ENCODE measurements at places on chromosomes 13 and 19.

- DNase-seq = no peak
Observed at GRCh38 chr13:109704771-109705635, 81.4 kb downstream of the IRS2 start.

GRCh38 chr13:46213242-46213641 lies 1.5 kb downstream of the LRRC63 start:
- no peak for DNase-seq

DNA sequence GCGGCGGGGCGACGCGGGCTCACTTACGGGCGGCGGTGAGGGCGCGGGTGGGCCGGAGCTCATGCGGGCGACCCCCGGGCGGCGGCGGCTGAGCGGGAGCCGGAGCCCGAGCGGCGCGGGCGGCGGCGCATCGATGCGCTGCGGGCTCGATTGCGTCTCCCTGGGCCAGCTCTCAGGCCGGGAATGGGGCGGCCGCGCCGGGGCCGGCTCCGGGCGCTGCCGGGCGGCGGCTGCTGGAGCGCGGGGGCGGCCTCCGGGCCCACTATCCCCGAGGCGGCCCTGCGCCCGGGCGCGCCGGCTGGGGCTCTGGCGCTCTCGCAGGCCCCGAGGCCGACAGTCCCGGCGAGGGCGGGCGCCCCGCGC lies 1.4 kb upstream of the TSHZ3 start:
- DNase-seq = peak; percentile 31

- no peak for DNase-seq
Observed at GRCh38 chr13:52053460-52053859, 29.0 kb downstream of the UTP14C start.

GRCh38 chr19:9018163-9018875 lies 8.1 kb upstream of the MUC16 start:
- DNase-seq = no peak

DNA sequence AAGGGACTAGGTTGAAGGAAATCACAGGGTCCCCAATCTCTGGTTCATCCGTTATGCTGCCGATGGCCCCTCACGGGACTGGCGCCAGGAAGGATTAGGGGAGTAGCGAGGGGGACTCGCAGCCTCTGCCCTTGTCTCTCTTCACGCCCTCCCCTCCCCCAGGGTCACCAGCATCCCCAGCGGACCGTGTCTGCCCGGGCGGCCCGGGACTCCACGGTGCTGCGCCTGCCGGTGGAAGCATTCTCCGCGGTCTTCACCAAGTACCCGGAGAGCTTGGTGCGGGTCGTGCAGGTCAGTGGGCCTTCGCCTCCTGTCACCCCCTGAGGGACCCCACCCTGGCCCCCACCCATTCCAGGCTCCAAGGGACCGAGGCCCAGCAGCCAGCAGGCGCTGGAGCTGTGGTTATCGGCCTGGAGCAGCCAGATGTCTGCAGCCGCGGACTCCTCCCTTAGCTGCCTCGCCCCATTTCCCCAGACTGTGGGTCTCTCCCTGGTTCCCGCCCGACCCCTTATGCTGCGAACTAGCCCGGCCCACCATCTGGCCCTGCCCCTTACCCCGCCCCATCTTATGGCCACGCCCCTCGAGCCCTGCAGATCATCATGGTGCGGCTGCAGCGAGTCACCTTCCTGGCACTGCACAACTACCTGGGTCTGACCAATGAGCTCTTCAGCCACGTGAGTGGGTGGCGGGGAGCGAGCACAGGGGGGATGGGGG lies 5.4 kb downstream of the PNPLA6 start:
- no peak for DNase-seq

DNA sequence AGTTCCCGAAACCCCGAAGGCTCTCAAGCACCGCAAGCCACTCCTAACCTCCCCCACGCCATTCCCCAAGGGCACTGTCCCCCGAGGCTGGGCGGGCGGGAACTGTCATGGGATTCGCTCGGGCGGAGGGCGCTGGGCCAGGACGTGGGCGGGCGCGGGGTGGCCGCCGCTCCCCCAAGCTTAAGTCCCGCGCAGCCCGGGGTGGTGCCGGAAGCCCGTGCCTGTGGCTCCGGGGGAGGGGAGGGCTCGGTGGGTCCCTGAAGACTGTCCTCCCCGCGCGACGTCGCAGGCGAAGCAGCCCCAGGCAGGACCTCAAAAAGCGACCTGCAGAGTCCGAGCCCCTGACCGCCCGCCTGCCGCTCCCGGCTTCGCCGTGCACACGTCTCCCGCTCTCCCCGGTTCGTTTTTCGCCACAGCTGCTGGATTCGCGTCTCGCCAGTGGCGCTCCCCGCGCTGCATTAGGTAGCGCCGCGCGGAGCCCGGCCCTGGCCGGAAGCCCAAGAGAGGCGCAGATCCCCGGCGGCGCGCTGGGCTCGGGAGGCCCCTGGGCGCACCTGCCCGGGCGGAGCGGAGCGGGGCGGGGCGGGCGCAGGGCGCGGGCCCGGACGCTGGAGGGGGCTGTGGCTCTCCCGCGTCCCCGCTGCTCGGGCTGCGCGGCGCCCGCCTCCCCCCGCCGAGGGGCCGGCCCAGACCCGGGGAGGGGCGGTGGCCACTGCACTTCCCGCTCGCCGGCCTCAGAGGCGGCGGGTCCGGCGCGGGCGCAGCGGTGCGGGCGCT lies at the start of gene FARP1:
FARP1 (plus strand) TSS at position 715 of the 777 bp plus-strand sequence. CDS start 70,149 bp downstream, outside the sequence.
- DNase-seq = peak; percentile 58

GRCh38 chr19:32302778-32303177 lies 42.6 kb upstream of the ZNF507 start:
- DNase-seq = no peak

GRCh38 chr13:110268061-110268460 lies 38.9 kb downstream of the COL4A1 start:
- no peak for DNase-seq

DNA sequence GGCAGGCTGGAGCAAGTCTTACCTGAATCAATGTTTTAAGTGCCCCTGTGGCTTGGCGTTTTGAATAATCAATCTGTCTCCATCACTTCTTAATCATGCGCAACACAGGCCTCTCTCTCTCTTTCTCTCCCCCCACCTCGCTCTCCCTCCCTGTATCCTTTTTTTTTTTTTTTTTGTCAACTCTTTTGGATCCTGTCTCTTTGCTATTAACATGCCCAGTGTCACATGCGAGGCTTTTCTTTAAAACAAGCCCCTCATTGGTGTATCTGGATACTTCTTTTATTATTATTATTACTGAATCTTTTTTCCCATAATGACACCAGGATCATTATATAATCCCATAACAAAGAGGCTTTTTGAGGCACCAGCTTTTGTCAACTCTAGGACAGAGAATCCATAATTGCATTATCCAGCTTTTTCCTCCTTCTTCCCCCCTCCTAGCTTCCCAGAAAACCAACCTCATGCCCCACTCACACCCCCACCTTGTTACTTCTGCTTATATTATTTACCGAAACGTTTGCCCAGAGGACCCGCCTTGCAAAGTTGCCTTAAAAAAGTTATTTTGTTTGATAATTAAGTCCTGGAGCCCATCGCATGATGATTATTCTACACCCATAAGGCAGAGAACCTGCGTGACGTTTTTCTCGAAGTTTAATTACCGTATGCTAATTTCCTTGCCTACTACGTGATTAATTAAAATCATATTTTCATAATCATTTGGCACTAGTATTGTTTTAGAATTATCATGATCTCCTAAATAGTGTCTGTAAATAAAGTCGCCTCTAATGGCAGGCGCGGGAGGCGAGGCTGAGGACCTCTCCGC lies 148.1 kb upstream of the ZNF536 start:
- DNase-seq = no peak

DNA sequence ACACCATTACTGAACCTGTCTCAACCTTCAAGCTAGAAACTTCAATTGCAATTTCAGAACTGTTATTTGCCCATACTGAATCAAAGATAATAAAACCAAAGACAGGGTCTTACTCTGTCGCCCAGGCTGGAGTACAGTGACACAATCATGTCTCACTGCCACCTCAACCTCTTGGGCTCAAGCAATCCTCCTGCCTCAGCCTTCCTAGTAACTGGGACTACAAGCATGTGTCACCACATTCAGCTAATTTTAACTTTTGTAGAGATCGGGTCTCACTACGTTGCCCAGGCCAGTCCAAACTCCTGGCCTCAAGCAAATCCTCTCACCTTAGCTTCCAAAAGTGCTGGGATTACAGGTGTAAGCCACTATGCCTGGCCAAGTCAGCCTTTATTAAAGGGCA lies 143.4 kb downstream of the DIAPH3 start:
- DNase-seq = no peak

DNA sequence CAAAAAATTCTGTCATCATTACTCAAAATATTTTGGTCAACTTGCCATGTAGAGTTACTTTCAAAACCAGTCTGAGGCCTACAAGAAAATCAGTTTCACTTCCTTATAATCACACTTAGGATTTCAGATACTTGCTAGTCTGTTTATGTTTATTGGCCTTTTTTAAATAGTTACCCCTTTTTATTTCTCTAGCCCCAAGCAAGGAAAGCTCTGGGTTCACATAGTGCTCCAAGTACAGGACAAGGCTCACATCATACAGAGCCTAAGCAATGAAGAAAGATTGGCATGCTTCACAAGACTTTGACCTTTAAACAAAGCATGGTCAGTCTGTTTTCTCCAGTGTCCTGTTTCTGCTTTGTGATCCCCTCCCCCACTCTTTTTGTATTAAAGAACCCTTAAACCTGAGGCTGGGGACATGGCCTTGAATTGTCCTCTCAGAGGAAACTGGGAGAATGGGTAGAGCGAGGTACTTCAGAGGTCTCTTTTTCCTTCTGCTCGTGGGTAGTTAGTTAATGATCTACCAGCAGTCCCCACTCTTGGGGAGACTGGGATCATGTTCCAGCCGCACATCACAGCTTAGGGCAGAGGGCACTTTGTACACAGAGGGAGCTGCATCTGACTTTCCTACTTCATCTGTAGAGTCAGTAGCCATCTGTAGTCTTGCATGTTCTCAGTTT lies 30.7 kb downstream of the CEACAM1 start:
- DNase-seq = no peak

- no peak for DNase-seq
Observed at GRCh38 chr19:30385666-30386065, 13.5 kb downstream of the ZNF536 start.

DNA sequence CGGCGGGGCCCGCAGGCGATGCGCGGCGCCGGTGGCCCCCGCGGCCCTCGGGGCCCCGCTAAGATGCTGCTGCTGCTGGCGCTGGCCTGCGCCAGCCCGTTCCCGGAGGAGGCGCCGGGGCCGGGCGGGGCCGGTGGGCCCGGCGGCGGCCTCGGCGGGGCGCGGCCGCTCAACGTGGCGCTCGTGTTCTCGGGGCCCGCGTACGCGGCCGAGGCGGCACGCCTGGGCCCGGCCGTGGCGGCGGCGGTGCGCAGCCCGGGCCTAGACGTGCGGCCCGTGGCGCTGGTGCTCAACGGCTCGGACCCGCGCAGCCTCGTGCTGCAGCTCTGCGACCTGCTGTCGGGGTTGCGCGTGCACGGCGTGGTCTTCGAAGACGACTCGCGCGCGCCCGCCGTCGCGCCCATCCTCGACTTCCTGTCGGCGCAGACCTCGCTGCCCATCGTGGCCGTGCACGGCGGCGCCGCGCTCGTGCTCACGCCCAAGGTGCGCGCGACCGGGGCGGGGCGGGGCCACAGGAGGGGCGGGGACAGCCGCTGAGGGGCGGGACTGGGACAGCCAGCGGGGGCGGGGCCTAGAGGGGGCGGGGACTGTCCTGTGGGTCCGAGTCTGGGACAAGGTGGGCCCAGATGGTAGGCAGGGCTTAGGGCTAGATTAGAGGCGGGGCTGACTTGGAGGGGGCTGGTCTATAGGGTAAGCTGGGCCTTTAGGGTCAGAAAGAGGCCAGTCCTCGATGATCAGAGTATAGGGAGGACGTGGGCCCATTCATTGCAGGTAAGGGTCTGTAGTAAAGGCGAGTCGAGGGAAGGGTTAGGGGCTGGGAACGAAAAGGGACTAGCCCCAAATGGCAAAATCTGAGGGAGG lies 5.1 kb downstream of the GRIN2D start:
- DNase-seq = peak; percentile 92

GRCh38 chr19:574658-575526 lies 2.5 kb downstream of the BSG start:
- no peak for DNase-seq

- DNase-seq = no peak
Observed at GRCh38 chr13:101554420-101555125, 102.1 kb downstream of the ITGBL1 start.

DNA sequence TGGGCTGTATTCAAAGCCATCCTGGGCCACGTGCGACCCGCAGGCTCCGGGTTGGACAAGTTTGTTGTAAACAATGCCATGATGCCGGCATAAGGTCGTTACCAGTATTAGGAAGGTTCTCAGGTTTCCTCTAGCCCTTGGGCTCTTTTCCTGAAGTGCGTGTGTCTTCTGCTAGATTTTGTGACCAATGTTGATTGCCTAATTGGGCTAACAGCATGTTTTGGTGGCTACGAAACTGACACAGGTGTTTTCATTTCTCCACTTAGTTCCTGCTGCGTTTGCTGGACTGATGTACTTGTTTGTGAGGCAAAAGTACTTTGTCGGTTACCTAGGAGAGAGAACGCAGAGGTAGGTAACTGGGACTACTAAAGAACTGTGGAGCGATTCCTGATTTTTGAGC lies 20.3 kb downstream of the ALOX5AP start:
- no peak for DNase-seq

DNA sequence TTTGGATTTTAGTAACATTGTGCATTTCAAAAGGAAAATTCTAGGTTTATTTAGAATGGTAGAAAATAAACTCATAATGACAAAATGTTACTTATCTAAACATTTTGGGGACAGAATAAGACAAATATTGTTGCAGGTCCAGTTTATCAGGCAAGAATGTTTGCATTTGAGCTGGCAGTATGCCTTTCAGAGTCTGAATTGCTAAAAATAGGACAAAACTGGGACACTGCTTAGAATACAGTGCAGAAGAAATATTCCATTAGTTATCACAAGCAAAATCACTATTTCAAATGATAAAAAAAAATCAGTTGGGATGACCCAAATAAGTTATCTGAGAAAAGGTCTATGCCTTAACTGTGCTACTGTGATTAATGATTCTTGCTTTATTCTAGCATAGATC lies 870.3 kb upstream of the MIR17HG start:
- no peak for DNase-seq

- DNase-seq = peak; percentile 22
Observed at GRCh38 chr19:5826531-5827341, 12.8 kb downstream of the FUT6 start.

DNA sequence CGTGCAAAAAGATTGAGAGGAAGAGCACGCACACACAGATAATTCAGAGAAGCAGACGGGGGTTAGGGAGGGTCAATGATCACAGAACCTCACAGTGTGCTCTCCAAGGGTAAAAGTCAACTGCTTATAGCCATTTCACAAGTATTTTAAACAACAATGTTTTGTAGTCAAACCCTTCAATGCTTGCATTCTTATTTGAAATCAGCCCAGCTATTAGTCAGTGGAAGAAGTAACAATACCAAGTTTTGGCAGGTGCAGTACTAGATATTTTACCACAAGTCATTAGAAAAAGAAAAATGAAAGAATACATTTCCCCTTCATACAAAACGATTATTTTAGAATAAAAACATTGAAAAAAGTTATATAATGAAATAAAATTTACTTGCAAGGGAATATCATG lies 2.6 kb downstream of the CSNK1A1L start:
- no peak for DNase-seq
